Stimulated activated CD8-positive, alpha-beta memory T cell treated with anti-CD3 and anti-CD28 coated beads, Interleukin-2, amount 100 ng/mL, for 48 hours (primary cell): ENCODE measurements at places on chromosomes 7 and 10.
A peak's percentile ranks its signal among the peaks of the same experiment; 100 is the strongest.

DNA sequence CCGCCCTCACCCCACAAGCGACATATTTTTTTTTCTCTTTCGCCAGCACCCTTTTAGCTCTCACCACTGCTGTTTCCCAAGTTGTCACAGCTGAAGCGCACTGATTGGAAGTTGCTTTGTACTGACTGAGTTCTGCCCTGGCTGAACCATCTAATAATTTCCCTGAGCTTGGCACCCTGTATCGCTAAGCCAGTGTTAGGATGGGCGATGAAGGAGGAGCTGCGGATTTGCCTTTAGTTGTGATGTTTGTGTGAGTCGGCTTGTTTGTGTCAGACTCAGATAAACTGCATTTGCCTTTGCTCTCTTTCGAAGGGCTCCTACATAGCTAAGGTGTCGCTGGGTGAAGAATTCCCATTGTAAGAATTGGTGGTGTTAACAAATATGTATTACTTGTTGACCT is 1.3 kb upstream of the ATXN7L1 start:
- DNase-seq: no peak

- DNase-seq: no peak
These were observed 19.1 kb downstream of the MCMBP start for GRCh38 chr10:119853574-119853973.

DNA sequence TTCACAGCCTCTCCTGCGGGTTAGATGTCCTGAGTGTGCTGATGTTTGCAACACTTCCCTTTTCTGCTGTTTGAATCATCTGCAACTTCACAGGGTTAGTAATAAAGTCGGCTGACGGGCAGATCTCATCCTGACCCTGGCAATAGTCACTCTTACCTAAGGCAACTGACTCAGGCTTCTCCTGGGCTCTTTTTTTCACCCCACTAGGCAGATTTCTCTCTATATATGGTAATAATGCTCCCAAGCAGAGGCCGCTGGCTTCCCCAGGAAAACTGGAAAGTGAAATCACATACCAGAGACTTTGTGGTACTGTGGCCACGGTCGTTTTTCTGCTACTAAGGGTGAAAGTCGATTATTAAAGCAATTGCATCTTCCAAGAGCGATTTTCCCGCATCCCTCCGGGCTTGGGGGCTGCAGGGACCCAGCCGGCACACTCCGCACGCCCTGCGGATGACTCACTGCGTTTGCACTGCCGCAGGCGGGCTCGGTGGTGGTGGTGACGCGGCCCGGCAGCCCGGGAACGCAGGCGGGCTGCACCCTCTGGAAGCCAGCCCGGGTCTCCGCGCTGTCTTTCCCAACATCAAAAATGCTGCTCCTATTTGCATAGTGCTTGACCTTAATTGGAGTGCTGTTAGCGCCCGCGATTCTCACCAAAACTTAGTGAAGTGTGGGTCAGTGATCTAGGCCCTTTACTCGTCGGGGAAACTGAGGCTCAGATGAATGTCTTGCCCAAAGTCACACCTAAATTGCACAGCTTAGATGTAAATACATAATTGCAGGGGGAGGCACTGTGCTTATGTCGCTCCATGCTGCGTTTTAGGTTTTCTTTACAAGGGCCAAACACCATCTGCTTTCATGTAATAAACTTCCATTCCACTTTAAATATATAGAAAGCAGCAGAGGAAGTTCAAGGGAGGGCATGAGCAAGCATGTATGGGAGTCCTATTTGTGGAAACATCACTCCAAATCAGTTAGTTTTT is 47.6 kb upstream of the ITGB1 start:
- DNase-seq: peak; percentile 23

DNA sequence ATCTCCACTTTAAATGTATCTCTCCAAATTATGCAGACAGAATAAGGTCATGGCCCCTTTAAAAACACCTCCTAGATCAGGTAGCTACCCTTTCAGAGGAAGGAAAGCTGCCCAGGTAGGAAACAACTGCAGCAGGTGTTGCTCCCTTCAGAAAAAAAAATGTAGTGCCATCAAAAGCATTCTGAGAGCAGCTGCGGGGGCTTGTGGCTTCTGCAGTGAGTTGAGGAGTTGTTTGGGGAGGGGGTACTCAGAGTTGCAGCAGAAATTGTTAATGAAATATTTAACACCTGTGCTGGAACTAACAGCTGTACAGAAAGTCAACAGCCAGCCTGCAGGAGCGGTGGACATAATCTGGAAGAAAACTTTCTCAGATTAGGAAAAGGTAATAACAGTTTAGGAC is 24.0 kb downstream of the CDHR3 start:
- no peak for DNase-seq

GRCh38 chr10:75074711-75075445 is 36.6 kb upstream of the SAMD8 start:
- no peak for DNase-seq
